ENCODE measurements at places on chromosomes 12 and 14.
A peak's percentile ranks its signal among the peaks of the same experiment; 100 is the strongest.

DNA sequence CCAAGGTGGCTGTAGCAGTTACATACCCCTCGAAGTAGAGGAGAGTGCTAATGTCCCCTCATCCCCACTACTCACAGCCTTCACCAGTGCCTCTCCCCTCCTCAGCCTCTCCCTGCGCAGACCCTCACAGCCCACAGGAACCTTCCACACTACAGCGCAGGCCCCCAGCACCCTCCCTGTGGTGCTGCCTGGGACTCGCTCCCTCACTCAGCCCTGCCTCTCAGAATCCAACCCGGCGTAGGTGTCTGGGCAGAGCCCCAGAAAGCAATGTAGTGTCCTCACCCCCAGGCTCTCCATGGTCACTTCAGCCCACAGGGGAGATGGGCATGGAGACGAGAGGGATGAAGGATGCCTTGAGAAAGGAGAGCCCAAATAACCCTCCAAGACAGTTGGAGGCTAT is 10.9 kb upstream of the ZNF740 start:
- no peak for DNase-seq

- no peak for DNase-seq
These were observed at the start of gene CMKLR1 for GRCh38 chr12:108338915-108339657. TSS of gene CMKLR1 (minus strand) at chr12:108339311. CDS start at chr12:108293591, 45,720 bp downstream.

GRCh38 chr12:132228476-132229192 is 84.4 kb downstream of the NOC4L start:
- no peak for DNase-seq

- DNase-seq = no peak
These were observed 842.8 kb downstream of the VRK1 start for GRCh38 chr14:97640031-97640430.

DNA sequence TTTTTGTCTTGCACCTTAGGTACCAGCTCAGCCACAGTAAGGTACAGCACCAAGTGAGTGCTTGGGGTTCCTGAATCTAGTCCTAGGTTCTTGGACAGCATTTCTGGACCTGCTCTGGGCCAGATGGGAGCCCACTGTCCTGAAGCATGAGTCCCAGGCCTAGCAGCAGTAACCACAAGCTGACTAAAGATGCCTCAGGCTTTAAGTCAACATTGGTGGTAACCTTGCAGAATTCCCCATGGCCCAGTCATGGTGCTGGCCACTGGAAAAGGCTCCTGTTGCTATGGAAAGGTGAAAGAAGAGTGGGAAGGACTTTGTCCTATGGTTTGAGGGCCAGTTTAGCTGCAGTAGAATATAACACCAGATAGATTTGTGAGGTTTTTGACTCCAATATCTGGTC is 86.9 kb upstream of the CLEC14A start:
- no peak for DNase-seq

DNA sequence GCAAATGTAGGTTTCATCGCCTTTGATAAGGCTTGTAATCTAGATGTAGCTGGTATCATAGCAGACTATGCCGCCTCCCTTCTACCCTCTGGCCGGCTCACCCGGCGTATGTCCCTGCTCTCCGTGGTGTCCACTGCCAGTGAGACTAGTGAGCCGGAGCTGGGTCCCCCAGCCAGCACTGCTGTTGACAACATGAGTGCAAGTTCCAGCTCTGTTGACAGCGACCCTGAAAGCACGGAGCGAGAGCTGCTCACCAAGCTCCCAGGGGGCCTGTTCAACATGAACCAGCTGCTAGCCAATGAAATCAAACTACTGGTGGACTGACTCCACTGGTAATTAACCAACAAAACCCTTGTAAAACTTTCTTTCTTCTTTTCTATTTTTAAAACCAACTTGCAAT is 49.0 kb upstream of the A2ML1 start:
- no peak for DNase-seq

- no peak for DNase-seq
These were observed 326.9 kb upstream of the SFSWAP start for GRCh38 chr12:131383741-131384543.

DNA sequence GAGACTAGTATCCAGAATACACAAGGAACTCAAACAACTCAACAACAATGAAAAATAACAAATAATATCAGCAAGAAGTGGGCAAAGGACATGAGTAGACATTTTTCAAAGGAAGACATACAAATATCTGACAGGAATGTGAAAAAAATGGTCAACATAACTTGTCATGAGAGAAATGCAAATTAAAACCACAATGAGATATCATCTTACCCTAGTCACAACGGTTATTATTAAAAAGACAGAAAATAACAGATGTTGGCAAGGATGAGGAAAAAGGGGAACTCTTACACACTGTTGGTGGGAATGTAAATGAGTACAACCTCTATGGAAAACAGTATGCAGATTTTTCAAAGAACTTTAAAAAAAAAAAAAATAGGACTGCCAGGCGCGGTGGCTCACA is 20.4 kb downstream of the VWF start:
- DNase-seq = no peak

GRCh38 chr12:117098361-117099217 is 627 bp downstream of the TESC start:
- no peak for DNase-seq

DNA sequence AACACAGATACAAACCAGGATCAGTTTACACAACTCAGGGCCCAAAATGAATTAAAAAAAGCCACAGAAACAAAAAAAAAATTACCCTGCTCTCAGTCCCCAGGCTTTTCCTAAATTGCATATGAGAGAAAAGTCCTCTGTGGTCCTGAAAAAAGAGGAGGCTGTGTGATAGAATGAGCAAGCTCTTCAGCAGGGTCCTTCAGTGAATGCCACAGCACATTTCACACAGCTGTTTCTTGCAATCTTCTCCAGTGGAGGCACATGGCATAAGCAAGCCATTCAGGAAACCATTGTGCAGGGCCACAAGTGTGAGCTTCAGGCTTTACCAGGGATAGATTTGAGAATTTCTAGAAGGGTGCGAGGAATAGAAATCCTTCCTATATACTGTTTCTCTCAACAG is 168.5 kb downstream of the PPM1H start:
- DNase-seq = no peak

- no peak for DNase-seq
These were observed 121.4 kb downstream of the TRMT5 start for GRCh38 chr14:60859525-60859924.

- no peak for DNase-seq
These were observed 418 bp upstream of the MYG1 start for GRCh38 chr12:53299101-53299453.

DNA sequence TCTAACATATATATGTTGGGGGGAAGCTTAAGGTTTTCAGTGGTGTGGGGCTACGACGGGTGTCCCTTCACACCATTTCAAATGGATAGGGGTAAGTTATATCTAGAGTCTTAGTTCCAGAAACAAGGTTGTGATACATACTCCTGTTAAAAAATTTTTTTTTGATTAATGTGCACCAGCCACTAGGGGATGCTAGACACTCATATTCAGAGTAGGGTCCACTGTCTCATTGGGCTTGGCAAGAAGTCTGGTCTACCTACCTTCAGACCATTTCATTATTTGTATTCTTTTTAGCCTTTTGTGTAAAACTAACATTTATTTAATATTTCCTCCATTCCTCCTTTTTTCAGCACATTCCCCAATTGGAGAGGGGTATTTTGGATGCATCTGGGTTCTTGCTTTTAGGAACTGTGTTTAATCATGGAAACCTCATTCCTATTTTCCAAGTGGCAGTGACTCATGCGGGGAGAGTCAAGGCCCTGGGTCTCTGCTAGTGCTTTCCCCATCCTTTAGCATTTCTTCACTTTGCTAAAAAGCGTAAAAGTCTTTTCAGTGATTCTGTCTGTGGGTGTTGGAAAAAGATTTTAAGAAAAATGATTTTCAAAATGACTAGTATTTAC is 33.4 kb downstream of the ANO4 start:
- peak; percentile 6 for DNase-seq

GRCh38 chr12:25417071-25417470 is 136.0 kb downstream of the LMNTD1 start:
- no peak for DNase-seq

DNA sequence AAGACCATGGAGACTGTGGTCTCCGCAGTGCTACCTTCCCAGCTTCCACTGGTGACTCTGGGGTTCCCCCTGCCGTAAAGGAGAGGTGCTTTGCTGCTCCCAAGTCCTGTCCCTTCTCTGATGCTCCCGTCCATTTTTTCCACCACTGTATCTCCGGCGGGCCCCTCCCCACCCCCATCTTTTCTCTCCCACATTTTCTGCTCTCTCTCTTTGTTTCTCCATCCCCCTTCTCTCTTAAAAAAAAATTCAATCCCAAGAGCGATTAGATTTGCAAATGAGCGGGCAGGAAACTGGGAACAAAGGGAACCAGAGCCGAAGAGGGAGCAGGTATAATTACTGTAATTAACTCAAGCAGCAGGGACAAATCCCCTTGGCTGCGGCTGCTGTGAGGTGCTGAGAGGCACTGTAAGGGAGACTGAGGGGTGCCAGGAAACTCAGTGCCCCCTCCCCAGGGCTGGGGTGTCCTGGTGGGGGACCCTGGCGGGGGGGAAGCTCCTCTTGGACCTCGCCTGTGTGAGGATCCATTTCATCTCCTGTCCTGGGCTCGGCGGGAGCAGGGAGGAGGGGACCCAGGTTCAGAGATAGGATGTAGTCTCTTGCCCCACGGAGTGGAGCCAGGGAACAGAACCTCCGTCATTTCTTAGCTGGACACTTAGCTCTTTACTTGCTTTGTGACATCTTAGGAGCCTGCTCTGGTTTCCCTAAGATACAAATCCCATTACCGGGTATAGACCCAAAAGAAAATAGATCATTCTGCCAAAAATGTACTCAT is 140.4 kb upstream of the NRXN3 start:
- no peak for DNase-seq

DNA sequence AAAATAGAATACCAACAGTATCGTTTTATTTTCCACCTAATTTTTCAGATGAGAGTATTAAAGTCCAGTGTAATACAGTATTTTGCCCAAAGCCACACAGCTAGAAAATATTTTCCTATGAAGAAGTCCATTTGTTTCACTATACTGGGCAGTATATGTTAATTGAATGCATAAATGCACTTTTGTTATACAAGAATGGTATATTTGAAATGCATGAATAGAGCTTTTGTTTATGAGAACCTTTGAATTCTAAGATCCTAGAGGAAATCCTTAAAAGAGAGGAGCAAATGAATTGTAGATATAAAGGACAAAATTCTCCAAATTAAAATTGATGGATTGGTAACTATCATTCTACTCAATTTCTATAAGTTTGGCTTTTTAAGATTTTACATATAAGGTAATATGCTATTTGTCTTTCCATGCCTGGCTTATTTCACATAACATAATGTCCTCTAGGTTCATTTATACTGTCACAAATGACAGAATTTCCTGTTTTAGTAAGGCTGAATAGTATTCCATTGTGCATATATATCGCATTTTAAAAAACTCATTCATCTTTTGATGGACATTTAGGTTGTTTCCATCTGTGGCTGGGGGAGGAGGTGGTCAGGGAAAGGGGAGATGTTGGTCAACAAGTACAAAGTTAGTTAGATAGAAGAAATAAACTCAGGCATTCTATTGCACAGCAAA is 136.6 kb upstream of the DCN start:
- DNase-seq = no peak

GRCh38 chr14:52790011-52790755 is 1.2 kb downstream of the GNPNAT1 start:
- DNase-seq = no peak

- DNase-seq = no peak
These were observed 66.2 kb upstream of the DYRK2 start for GRCh38 chr12:67582238-67582834.

GRCh38 chr12:27277846-27278260 is 33.8 kb downstream of the STK38L start:
- no peak for DNase-seq

DNA sequence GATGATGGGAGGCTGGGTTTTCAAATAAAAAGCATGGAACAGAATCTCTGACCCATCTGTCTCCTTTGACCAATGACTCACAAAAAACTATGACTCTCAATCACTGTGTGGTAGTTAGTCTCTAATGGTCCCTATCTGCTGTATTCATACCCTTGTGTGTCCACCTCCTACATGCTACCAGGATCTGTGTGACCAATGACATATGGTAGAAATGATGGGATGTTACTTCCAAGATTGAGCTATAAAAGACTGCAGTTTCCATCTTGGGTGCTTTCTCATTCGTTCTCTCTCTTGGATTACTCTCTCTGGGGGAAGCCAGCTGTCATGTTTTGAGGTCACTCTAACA is 144.7 kb upstream of the BTG1 start:
- DNase-seq = no peak

DNA sequence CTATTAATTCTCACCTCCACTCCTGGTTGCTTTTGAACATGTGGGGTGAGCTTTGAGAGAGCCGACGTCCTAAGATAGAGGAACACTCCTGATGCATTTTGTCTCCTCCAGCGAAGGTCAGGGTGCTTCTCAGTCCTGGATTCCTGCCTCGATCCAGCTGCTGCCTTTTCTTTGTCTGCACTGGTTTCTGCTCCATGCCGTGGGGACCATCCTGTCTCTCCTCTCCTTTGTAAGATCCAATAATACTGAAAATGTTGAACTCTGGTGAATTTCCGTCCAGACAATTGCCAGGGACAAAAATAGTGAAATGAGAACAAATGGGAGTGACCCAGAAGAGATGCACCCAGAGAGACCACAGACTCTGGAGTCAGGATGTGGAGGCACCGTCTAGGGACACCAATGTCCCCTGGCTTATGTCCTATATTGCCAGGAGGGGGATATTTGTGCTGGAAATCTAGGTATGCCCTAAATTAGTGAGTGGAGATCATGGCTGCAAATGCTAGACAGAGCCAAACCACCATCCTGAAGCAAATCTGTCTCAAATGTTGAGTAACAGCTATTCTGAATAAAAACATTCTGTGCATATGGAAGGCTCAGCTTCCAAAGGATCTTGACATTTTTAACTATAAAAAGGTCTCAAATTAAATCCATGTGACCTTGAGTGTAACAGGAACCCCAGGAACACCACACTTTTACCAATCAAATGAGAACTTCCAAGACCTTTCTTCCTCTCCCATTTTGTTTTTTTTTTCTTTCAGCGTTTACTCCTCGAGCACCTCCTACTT is 170.9 kb downstream of the PPM1H start:
- DNase-seq = no peak

- DNase-seq = no peak
These were observed 91.9 kb downstream of the CNTN1 start for GRCh38 chr12:40784102-40784501.

GRCh38 chr12:94074980-94075629 is 73.3 kb upstream of the PLXNC1 start:
- peak; percentile 49 for DNase-seq

GRCh38 chr12:71071536-71072097 is 86.2 kb downstream of the TSPAN8 start:
- DNase-seq = no peak

GRCh38 chr14:53538316-53538881 is 385.3 kb upstream of the DDHD1 start:
- DNase-seq = no peak
